Smooth muscle cell of bladder (primary cell): ENCODE measurements at places on chromosomes 7 and 10. TPM values are rescaled to one million over a fixed set of nuclear protein-coding genes. Genes with fewer than 3 reads are reported as not detected.

The HTR7 gene
- 0.92 and 2.4 TPM in 2 replicates for total RNA-seq

The PDAP1 gene
- 26.9 and 29.2 TPM in 2 replicates for total RNA-seq

The HPSE2 gene
- total RNA-seq = under 0.01 TPM in 1 of 2 replicates, not detected in the other

The DLX6 gene
- total RNA-seq = not detected in 2 replicates

The MCU gene
- 36.9 and 43.0 TPM in 2 replicates for total RNA-seq

The LIPM gene
- not detected in 2 replicates for total RNA-seq

The A1CF gene
- total RNA-seq = not detected in 2 replicates

The SKIDA1 gene
- 0.28 TPM in 2 replicates for total RNA-seq

The OLAH gene
- total RNA-seq = under 0.01 and 0.09 TPM in 2 replicates

The LRMDA gene
- total RNA-seq = 1.1 and 1.6 TPM in 2 replicates

The SMC3 gene
- total RNA-seq = 18.3 and 19.1 TPM in 2 replicates

The DRGX gene
- not detected in 2 replicates for total RNA-seq

The HOXA11 gene
- 8.5 and 9.6 TPM in 2 replicates for total RNA-seq

The C10orf71 gene
- not detected in 2 replicates for total RNA-seq

The GPRIN2 gene
- total RNA-seq = under 0.01 TPM in 2 replicates

The LRRN3 gene
- total RNA-seq = 0.85 and 2.1 TPM in 2 replicates

The PIK3AP1 gene
- total RNA-seq = 0.14 and 0.74 TPM in 2 replicates

The LRRC4 gene
- 0.28 and 0.46 TPM in 2 replicates for total RNA-seq

The ANKRD1 gene
- 0.14 and 0.18 TPM in 2 replicates for total RNA-seq

The MRLN gene
- total RNA-seq = not detected in 2 replicates

The COPS6 gene
- 133 and 170 TPM in 2 replicates for total RNA-seq

The PAPOLB gene
- total RNA-seq = 0.09 and 0.14 TPM in 2 replicates

The TUBAL3 gene
- not detected in 2 replicates for total RNA-seq

The HOXA13 gene
- 5.7 and 7.9 TPM in 2 replicates for total RNA-seq

The RARRES2 gene
- 46.9 and 66.8 TPM in 2 replicates for total RNA-seq

The FGL2 gene
- 58.2 and 114 TPM in 2 replicates for total RNA-seq

The NPSR1 gene
- not detected in 2 replicates for total RNA-seq

The PCLO gene
- under 0.01 TPM in 2 replicates for total RNA-seq

The FANK1 gene
- 10.0 and 11.5 TPM in 2 replicates for total RNA-seq

The NUDT13 gene
- total RNA-seq = 0.55 and 1.4 TPM in 2 replicates

The HECW1 gene
- 3.1 and 3.8 TPM in 2 replicates for total RNA-seq

The PLAU gene
- 36.7 and 143 TPM in 2 replicates for total RNA-seq
